Stimulated activated CD8-positive, alpha-beta memory T cell treated with anti-CD3 and anti-CD28 coated beads, Interleukin-2, amount 100 ng/mL, for 1 hour (primary cell): ENCODE measurements at places on chromosomes 6 and 20.

- DNase-seq = no peak
Observed at GRCh38 chr6:138227316-138227781, 9.1 kb upstream of the PBOV1 start.

DNA sequence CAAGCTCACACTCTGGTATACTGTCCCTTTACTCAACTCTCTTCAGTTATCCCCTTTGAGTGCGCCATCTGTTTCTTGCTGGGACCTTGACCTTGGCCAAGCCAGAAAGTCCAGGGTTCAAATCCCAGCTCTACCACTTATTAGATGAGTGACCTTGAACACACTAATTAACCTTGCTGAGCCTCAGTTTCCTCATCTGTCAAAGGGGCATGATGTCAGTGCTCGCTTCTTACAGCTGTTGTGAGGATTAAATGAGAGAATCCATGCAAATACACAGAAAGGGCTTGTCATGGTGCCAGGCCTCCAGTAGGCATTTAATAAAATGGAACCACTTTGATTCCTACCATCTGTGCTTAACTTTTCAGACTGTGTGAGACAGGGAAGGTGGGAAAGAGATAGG lies 34.3 kb downstream of the C6orf132 start:
- no peak for DNase-seq

DNA sequence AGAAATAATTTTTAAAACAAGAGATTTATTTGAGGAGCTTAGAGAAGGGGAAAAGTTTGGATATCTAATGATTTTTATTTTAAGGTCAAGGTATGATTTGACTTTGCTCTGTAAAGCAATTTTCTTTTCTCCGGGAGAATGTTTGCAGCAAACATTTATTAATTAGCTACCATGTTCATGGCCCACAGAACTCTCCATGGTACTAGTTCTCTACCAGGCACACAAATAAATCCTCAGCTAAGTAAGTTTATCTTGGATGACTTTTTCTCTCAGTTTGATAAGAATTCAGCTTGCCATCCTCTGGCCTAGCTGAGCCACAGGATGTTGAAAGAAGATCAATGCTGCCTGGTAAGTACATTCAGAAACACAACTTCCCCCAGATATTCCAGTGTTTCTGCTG lies 94.3 kb downstream of the PHACTR3 start:
- DNase-seq = no peak

- DNase-seq = no peak
Observed at GRCh38 chr20:51148941-51149340, 126.0 kb upstream of the KCNG1 start.

DNA sequence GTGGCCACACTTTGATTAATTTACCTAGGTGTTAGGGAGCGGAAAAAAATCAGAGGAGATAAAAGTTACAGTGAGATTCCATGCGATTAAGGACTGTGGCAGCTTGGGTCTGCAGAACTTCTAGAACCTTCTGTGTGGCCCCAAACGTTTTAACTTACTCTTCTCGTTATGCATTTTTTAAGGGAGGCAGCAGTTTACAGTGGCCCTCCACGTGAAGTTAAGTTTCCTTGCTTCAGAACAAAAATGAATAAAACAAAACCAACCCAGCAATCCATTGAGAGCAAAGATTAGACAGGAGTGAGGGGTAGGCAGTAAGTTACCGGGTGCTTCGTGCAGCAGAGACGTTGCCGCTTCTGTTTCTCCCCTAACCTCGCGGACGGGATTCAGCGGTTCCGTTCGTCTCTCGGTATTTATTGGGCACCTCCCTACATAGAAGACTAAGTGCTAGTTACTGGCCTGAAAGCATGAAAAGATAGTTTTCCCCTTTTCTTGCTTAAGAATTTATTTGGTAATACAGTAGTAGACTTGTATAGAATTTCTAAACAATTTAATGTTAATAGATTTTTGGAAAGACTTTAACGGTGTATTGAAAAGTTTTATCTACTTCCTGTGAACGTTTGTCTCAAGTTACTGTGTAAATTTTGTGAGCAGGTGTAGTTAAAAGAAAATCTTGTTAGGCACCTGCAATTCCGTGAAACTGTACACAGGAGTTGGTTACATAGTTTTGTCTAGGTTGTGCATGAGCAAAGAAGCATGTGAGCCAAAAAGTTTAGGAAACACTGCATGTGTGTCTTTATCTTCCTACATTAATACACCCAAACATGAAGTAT lies 1.1 kb downstream of the BAG2 start:
- DNase-seq = no peak

DNA sequence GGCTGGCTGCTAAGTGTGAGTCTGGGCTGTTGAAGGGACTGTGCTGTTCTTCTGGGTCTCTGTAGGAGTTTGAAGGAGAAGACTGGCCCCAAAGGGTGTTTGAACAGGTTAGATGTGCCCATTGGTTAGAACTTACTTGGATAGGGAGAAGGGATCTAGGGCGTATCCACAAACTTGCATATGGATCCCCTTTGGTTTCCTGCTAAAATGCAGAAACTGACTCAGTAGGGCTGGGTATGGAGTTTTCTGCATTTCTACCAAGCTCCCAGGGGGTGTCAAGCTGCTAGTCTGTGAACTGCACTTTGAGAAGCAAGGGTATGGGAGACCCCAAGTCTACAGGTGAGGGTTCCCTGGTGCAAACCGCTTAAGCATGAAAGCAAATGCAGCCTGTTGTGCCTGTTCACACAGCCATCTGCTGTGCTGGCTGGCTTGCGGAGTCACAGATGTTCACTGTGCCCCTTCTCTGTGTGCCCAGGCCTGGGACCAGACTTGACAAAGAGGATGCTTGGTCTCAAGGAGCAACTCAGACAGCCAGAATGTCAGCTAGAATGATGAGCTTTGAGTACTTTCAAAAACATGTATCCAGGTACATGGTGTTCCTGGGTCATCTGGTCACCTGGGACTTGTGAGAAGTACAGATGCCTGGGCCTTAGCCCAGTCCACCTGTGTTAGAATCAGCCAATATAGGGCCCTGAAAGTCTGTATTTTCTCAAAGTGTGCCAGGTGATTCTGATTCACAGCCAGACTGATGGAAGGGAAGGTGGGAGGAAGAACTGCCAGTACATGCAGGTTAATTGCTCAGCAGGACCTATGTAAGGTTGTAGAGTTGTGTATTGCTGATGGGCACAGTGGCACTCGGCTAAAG lies 7.4 kb downstream of the PPP1R16B start:
- no peak for DNase-seq

GRCh38 chr20:46031014-46031569 lies 2.1 kb downstream of the SLC12A5 start:
- no peak for DNase-seq

DNA sequence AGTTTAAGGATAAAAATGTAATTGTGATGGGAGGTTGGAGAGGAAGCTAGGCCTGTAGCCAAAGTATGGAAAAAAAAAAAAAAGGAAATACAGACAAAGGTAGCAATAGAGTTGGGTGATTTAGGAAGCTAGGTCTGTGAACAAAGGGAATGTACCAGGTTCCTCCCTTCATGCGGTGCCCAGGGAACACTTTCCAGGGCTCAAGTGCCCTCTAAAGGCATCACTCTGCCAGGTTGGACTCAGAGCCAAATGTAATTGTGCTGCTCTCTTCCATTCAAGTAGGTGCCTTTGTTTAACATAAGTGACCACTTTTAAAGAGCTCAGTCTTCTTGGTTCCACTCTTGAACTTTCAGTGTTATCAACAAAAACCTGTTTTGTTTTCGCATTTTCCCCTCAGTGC lies 159.7 kb upstream of the AHI1 start:
- DNase-seq = no peak

DNA sequence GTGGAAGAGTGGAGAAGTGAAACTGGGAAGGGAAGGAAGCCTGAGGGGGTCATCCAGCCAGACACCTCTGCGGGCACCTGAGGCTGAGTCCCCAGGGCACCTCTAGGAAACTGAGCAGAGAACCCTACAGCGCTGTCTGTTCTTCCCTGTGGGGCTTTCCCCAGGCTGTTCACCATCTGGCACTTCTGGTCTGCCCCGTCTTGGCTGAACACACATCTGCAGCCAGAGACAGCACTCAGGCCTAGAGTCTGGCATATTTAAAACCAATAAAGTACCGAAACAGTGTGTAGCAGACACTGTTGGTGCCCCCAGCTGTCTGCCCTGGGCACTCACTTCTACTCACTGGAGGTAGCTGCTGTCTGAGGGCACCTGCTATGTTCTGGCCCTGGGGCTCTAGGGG lies 9.4 kb upstream of the ARFGEF2 start:
- DNase-seq = no peak

GRCh38 chr20:5991623-5992441 lies 41.4 kb downstream of the MCM8 start:
- no peak for DNase-seq

- DNase-seq = no peak
Observed at GRCh38 chr6:33632558-33633039, 11.5 kb downstream of the ITPR3 start.

GRCh38 chr6:111469543-111469942 lies 13.5 kb downstream of the REV3L start:
- no peak for DNase-seq

DNA sequence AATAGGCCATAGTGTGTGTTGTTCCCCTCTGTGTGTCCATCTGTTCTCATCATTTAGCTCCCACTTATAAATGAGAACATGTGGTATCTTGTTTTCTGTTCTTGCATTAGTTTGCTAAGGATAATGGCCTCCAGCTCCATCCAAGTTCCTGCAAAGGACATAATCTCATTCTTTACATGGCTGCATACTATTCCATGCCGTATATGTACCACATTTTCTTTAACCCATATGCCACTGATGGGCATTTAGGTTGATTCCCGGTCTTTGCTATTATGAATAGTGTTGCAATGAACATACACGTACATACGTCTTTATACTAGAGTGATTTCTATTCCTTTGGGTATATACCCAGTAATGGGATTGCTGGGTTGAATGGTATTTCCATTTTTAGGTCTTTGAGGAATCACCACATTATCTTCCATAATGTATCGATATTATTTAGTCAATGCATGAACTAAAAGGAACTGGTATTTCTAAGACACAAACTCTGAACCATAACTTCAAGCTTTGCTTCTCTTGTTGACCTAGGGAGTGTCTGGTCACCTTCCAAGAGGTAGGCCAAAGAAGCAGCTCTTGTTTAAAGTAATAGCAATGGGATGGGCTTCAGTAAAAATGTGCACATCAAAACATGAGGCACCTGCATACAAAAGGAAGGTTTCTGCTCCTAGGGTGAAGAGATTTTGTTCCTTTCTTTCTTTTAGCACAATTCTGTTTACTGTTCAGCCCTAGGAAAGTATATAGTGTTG lies 343.0 kb upstream of the ARID1B start:
- no peak for DNase-seq

GRCh38 chr6:166745801-166746668 lies 119.0 kb upstream of the RPS6KA2 start:
- no peak for DNase-seq

DNA sequence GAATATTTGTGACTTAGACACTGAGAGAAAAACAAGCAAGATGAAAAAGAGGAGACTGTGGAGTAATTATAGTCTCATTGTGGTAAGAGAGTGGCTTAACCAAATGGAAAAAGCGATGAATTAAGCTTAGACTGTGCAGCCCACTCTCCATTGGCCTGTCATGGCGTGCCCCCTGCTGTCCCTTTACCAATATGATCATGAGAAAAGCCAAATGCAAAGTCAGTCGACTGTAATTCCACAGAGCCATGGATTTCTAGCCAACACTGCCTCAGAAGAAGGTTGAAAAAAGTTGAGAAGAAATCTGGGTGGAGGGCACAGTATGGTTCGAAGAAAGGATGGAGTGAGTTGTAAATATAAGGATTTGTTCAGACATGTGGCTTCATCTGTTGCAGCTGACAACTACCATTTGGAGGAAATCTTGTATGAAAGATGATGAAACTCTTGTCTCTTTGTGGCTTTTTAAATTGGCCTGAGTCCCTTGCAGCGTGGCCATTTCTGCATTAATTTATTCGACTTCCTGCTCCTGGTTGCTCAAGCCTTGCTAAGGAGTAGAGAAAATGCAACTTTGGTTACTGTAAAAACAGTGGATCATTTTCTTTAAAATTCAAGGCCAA lies 251.4 kb downstream of the DOK5 start:
- DNase-seq = no peak

GRCh38 chr20:25203871-25204320 lies 8.4 kb downstream of the ENTPD6 start:
- no peak for DNase-seq

DNA sequence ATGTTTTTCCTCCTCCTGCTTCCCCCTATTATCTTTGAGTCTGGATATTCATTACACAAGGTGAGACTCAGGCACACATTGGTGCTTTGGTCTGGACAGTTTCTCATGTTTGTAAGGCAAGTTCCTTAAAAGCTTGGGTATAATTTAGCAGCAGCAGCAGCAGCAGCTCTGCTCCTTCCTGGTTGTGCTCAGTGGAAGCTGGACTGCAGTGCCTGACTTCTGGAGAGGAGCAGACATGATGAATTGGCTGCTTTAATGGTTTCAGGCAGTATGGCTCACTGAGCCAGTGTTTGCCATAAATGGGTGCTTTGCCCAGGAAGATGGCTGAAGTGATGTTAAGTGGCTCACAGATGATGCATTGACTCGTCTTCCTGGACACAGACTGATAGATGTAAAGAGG lies 32.4 kb downstream of the SLC9A8 start:
- DNase-seq = no peak

- DNase-seq = no peak
Observed at GRCh38 chr6:133275213-133275612, 34.1 kb downstream of the EYA4 start.

DNA sequence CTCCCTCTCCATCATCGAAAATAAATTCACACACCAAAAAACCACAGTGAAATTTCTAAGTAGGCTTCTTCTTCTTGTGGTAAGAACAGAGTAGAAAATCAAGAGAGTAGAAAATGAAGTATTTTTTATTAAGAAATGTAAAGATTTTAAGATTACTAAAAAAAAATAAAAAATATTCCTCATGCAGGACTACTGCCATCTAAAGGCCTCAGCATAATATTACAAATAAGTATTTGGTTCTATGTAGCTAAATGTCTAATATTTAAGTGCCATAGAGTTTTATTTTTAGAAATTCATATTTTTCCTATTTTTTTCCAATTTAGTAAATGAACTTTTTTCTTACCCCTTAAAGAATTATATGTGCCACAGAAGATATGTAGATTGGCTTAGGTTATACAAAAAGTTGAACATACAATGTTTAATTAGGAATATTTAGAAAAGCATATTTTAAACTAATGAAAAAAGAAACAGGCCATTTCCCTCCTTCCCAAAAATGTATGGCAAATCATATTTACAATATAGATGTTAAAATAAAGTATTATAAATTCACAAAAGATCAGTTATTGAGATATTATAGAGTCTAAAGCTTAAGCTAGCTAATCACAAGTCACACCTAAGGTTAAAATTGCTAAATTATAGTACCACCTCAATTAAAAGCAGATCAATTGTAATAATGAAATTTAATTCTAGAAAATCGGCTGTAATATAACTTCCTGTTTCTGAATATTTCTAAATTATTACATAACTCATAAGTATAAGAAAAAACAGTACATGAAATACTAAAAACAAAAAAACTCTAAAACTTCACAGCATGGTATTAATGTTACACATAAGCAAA lies 3.5 kb upstream of the NT5DC1 start:
- DNase-seq = no peak

- DNase-seq = no peak
Observed at GRCh38 chr20:38673261-38673660, 51.0 kb upstream of the SLC32A1 start.
